Stimulated activated CD8-positive, alpha-beta memory T cell treated with anti-CD3 and anti-CD28 coated beads, Interleukin-15, amount 100 ng/mL, for 48 hours (primary cell): ENCODE measurements at places on chromosomes 4 and X.

- DNase-seq, result no peak
Measured at GRCh38 chrX:71214604-71215337, 8.3 kb upstream of the GJB1 start.

DNA sequence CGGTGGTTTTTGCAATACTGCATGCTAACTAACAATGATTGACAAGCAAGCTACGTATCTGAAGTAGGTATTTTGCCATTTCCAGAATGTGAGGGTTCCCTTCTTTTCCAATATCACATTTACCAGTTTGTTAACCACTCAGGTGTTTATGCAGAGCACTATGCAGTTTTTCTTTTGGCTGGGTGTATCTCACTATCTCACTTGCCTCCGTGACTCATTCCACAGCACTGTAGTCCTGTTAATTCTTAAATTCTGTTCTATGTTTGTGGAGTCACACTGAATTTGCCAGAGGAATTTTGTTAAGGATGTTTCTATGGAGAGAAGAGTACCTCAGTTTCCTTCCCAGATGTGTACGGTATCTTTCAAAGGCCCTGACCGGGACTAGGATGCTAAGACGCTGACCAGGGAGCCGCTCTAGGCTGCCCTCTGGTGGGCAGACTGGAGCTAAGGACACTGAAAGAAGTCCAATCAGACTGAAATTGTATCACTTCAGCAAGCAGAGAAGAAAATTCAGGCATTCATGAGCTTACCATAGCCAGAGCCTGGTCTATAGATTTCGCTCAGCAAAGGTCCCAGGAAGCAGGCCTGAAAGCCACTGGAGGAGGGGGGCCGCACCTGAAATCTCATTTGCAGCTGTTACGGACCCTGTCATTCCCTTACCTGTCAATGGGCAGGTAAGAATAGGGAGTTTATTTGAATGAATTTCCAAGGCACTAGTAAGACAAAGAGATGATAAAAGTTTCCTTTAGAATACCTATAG lies 388.4 kb upstream of the SPOCK3 start:
- no peak for DNase-seq

GRCh38 chrX:136750364-136750763 lies 30.4 kb downstream of the ARHGEF6 start:
- DNase-seq, result no peak

DNA sequence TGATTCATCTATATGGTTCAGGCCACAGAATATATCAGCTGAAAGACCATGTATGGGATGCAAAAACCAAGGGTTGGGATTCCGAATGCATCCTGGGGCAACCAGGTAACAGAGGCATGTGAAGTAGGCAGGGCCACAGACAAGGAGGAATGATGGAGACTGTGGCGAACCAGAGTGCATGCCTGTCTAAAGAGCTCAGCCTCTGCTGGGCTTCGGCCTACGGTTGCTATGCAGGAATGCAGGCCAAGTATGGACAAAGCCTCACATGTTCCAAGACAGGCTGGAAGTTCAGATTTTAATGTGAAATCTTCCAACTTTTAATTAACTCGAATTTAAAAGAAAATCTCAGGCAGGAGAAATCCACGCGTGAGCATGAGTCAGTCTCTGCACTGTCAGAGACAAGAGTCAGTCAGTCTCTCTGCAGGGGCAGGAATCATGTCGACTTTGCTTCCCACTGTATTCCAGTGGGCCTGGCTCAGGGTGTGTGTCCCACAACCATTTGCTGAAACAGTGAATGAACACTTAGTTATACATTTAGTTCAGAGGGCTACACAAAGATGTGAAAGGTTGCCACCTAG lies 344.4 kb downstream of the UNC5C start:
- no peak for DNase-seq

DNA sequence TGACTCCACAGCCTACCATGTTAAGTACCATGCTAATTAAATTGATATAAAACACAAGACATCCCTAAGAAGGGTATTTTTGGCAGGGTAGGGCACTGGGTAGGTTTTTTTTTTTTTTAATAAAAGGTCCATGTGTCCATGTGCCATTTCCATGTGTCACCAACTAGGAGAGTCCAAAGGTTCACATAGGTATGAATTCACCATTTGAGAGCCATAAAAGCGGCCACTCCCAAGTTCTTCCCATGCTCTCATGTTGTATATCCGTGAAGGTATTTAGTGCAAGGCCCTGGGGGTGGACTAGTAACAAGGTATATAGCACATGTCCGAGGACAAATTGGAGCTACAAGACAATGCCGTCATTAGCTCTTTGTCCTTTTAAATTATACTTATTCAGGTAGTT lies 107.3 kb downstream of the PDE5A start:
- DNase-seq, result no peak

- no peak for DNase-seq
Measured at GRCh38 chrX:150506486-150506885, 61.9 kb upstream of the MTM1 start.

- no peak for DNase-seq
Measured at GRCh38 chr4:42594888-42595287, 62.0 kb downstream of the ATP8A1 start.

DNA sequence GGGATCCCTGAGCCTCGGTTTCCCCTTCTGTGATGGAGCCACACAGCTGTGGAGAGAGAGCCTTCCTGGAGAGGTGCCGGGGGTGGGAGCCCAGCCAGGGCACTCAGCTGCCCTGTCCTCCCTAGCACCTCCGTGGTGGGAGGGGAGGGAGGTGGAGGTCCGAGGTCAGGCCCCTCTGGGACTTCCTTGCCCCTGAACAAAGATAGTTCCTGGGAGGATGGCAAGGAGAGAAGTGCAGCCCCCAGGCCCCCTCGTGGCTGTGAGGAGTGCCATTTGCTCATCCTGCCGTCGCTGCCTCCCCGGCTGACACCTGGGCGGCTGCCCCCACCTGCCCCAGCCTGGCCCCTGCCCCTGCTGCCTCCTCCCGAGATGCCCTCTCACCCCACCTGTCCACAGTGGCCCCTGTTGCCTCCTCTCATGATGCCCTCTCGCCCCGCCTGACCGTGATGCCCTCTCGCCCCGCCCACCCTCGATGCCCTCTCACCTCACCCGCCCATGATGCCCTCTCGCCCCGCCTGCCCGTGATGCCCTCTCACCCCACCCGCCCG lies 12.7 kb downstream of the DOK7 start:
- DNase-seq, result no peak

DNA sequence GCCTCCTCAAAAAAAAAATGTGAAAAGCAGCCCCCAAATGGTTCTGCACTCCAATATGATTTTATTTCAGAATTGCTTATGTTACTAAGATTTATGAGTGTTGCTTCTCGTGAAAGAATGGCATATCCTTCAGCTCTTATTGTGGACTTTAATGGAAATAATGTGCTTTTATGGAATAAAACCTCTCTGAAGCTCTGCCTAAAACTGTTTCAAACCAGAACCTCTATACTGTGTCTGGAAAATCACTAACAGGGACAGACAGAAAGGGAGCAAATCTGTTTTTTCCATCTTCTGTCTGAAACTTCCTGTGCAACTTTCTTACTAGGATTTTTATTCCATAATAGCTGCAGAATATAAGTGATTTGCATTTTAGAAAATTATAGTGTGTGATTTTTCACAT lies 493.1 kb downstream of the ANKRD50 start:
- DNase-seq, result no peak

DNA sequence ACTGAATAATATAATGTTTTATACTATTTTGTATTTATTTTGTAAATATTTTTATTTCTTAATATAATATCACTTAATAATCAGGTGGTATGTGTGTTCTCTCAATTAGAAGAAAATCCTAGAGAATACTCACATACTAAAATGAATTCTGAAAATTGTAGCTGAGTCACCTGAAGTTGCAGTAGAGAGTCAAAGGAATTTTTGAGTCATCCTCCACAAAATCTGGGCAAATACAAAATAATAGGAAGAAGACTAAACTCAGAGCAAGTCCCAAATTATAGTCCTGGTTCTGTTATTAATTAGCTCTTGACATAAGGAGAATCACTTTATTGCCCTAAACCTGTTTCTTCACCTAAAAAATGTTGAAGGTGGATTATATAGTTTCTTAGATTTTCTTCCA lies 57.8 kb downstream of the SPATA4 start:
- DNase-seq, result no peak

DNA sequence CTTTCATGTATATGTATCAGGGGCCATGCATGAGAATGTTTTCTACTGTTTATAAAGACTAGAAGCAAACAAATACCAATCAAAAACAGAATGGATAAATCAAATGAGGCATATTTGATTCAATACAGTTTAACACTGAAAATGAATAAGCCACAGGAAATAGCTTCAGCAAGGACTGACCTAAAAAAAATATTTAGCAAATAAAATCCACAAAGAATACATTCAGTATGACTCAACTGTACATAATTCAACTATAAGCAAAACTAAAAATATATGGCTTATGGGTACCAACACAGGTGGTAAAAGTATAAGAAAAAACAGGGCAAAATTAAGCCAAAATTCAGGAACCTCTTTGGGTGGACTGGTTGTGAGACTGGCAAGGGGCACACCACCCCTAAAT lies 112.9 kb downstream of the KCNIP4 start:
- DNase-seq, result no peak

GRCh38 chrX:141673946-141674345 lies 24.6 kb downstream of the SPANXD start:
- DNase-seq, result no peak

DNA sequence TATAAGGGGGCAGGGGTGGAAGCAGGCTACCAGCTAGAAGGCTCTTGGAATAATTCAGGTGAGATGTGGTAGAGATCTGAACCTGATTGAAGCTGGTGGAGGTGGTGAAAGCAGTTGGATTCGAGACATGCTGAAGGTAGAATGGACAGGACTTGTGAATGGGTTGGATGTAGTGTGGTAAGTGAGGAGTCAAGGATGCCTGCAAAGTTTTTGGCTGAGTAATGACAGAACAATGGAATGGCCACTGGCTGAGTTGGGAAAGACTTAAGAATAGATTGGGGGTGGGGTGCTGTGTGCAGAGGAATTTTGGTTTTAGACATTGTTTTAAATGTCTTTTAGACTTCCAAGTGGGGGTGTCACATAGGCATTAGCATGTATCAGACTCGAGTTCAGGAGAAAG lies 33.5 kb downstream of the HPF1 start:
- DNase-seq, result no peak

DNA sequence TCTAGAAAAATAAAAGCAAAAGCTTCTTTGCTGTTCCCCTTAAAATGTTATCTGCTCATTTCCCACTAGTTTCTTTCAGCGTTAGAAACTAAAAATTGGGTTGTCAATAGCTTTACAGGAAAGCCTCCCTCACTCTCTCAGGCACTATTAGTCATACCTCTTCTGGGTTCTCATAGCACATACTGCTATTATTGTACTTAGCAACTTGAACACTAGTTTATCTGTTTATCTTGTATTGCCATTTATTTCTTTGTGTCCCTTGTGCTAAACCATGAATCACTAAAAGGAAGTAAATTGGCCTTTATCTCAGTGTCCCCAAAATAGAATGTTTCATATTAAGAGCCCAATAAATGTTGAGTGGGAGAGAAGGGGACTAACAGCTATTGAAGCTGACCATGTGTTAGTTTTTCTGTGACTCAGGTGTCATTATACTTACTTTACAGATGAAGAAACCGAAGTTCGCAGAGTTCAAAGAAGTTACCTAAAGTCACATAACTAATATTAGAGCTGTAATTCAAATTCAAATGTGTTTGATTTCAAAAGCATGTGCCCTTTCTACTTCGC lies 124.8 kb upstream of the CITED1 start:
- no peak for DNase-seq

GRCh38 chr4:54687887-54688841 lies 30.4 kb downstream of the KIT start:
- DNase-seq, result no peak

DNA sequence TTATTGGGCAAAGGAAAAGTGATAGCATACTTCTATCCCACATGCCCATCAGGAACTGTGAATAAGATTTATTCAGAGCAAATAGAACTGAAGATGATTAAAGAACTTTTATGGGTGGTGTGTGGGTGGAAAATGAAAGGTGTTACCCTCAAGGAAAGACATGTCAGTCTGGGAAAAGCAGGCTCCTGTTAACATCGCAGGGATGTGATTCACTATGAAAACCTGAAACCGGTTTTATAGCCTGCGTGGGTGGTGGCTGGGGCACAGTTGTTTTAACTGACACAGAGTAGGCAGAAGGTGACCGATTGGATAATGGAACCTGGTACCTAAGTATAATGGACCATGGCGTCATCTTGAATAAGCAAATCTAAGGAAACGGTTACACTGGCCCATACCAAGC lies 61.3 kb upstream of the CASK start:
- no peak for DNase-seq
